ENCODE measurements at places on chromosomes 4 and X.

DNA sequence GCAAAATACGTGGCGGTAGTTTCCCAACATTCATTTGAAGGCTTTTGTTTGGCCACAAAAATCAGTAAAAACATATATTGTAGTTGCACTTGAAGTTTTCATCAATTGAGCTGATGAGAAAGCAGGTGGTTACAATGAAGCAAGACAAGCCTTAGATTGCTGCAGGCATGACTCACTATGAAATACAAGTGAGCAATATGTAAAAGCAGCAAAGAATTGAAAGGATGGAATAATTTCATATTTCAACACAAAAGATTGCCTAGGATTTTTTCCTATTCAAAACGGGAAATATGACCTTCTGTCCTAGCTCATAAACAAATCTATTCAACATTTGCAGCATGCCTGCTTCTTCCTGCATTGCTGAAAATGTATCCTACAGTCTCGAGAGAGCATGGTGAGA, 190.9 kb upstream of the BANK1 start:
- no peak for DNase-seq

DNA sequence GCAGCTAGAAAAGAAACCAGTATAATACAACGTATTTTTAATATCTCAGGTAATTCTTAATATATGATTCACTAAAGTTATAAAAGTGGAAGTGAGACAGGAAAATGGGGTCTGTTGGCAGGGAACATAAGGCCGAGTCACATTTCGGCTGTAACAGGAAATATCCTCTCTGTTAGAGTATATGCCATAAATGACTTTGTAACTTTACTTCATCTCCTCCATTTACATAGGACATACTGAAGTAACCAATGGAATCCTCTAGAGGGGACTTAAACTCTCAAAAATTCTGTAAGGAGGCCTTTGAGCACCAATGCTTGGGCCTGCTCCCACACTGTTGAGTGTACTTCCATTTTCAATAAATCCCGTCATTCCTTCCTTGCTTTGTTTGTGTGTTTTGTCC, 71.3 kb downstream of the ANKRD17 start:
- no peak for DNase-seq

GRCh38 chr4:105543881-105544280, 8.5 kb upstream of the ARHGEF38 start:
- no peak for DNase-seq

DNA sequence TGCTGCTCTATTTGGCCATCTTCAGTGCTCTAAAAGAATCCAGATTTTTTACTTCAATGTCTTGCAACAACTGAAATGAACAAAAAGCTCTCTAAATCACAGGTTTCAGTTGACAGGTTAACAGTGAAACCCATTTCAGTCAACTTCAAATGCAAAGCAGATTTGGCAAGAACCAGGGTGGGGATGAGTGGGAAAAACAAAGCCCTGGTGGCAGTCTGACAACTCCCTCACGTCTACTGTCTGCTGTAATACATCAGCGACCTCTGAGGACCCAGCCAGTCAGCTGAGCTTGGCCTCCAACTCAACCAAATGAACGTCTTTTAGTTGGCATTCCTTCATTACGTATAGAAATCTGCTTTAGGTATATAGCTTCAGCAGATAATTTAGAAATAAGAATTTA, 95.8 kb downstream of the COL25A1 start:
- no peak for DNase-seq

- no peak for DNase-seq
Measured at GRCh38 chr4:119835613-119835910, 207.0 kb upstream of the PDE5A start.

GRCh38 chr4:128604840-128605239, 204.7 kb upstream of the JADE1 start:
- DNase-seq, result no peak

DNA sequence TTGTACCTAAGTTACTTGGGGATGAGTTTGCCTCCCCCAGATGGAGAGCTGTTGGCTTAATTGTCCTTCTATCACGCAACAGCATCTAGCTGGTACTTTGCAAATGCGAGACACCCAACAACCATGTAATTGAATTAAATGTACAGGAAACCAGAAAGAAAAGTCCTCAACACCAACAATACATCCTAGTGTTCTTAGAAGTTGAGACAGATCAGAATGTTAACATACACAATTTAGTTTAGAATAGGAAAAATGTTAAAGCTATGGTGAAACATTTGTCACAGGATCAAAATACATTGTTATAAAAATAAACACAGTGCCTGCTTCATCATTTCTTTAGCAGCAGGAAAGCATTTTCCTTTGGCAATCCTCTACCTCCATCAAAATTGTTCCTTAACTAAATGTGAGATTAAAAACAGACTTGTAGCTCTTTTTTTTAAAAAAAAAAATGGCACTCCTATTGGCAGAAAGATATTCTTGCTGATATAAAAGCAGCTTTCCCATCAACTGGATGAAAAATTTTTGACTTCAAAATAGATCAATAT, 163.1 kb upstream of the MID1 start:
- DNase-seq, result no peak

- DNase-seq, result no peak
Measured at GRCh38 chr4:157294575-157294974, 74.0 kb downstream of the GRIA2 start.

DNA sequence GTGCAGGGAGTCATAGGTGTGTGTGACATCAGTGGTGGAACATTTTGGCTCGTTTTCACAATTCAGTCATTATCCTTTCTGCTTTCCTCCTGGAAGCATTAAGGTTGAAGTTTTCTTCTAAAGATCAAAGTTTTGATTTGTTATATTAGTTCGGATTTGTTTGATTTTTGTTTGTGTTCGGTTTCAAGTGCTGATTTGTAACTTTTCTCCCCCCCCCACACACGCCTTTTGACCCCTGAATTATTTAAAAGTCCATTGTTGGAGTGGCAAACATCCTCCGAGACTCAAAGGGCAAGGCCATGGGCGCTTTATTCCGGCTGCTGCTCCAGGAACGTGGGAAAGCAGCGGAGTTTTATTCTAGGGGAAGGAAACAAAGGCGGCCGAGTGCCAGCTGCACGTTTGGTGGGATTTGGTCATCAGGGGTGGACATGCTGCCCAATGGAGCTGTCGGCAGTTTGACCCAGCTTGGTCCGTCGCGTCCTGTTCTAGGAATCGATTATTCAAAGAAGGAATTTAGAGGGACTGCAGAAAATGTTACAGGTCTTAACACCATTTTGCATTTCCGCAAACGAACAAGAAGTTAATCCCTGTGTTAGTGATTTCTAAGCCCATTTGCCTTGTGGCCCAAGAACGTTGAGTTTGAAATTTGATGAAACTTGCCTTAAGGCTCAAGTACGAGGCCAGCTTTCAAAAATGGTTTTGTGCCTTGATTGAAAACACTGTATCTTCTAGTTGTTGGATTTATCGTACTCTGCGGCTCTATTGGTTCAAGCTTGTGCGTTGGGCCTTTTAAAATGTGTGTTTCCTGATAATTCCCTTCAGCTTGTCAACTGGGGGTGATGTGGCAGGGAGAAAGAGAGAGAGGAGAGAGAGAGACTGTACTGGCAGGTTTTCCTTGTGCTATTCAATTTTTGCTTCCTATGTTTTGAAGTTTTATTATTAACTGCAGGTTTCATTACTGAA, 565 bp upstream of the ZNF41 start:
- peak; percentile 48 for DNase-seq

- DNase-seq, result no peak
Measured at GRCh38 chr4:10078481-10079233, 37.9 kb downstream of the WDR1 start.

DNA sequence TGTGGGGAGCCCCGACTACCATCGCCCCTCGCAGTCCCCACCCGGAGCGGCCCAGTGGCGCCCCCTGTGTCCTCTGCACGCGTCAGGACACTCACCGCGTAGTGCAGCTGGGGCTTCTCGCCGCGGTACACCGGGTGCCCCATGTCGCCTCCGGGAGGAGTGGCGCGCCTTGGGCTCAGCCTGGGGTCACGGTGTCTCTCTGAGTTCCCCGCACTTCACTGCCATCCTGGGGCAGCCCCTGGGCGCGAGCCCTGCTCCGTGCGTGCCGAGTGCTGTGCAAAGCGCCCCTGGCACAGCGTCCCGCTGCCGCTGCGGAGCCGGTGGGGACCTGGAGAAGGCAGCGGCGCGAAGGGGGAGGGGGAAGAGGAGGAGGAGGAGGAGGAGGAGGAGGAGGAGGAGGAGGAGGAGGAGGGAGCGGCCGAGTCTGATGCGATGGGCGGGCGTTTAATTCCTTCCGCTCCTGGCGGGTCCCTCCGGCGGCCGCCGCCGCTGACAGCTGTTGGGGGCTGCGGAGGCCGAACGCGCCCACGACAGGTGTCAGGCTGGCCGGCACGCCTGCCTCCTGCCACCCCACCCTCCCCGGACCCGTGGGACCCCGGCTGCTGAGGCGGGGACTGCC, 134.3 kb downstream of the AMELX start:
- DNase-seq, result peak; percentile 59

DNA sequence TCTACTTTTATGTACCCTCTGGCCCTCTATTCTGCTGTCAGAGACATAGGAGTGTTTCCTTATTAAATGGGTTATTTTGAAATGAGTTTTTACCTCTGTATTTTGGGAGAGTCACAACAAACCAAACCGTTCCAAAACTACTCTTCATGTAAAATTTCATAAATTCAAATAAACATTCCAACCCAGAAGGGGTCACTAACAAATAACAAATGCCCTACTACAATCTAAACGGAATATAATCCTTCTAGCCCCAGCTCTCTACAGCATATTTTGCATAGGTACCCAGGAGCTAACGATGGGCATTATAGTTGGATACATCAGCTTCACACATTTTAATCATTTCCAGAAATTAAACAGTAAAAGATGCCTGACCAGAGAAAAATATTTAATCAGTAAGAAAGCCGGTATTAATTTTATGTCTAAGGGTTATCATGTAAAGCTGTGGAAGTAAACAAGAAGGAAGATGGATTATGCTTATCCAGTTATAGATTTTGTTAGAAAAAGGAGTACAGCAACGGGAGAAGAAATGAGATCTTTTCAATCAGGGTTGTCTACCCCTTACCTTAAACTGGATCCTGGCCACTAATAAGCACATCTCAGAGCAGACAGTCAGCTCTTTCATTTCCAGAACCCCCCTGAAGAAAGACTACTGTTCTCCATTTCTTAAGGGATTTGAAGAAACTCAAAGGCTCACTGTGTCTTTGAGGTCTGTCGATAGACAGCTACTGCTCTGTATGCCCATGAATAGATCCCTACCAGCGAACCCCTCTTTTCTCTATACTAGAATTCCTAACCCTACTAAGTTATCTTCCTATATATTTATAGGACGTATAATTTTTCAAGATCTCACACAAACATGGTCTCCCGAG, 1.2 kb downstream of the UGDH start:
- DNase-seq, result no peak

- DNase-seq, result no peak
Measured at GRCh38 chr4:166012129-166013030, 139.3 kb downstream of the TLL1 start.

DNA sequence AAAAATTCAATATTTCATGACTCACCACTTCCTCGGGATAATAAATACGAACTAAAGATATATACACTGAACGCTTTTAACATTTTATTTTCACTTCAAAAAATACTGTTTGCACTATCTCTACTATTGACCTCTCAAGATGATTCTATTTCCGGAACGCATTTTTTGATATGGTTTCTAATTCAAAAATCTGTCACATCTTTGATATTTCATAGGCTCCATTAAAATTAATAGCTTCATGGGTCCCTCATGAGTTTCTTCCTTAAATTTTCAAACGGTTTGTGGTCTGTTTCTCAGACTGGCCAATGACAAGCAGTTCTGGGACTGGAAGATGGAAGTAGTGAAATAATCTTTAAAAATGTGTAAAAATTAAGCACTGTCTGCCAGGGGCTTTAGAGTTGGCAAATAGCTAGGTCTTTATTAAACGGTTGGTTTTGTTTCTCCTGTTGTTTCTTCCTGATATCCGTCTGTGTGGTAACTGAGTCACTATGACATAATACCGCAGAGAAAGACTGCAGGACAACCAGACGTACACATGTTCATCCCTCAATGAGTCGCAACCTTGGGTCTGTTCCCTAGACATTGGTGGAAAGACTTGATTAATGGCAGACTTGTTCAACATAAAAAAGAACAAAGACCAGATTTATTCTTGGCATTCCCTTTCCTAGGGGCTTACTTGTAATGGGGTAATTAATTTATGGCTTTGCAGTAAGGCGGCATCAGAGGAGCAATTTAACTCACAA, 133.8 kb downstream of the PALLD start:
- no peak for DNase-seq

DNA sequence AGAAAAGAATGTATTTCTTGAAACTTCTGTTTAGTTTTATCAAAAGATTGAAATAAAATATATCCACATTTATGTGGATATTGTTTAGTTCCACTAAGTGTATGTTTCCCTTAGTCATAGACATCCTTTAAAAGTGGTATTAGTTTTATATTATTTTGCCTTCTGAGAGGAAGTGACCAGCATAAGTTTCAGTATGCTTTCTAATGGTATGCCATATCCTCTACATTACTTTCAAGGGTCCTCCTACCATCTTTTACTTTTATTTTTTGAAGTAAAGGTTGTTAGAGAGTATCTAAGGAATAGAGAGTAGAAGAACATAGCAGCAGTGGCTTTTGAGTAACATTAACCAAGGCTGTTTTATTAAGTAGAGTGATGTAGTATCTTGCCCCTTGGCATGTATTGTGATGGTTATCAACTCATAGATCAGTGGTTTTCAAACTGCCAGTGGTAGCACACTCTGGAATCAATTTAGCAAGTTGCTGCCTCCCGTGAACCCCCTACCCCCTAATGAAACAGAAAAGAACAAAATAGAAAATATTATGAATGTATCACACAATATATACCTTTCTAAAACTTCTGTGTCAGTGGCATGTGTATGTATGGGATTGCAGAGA, 44.8 kb downstream of the RBPJ start:
- no peak for DNase-seq

DNA sequence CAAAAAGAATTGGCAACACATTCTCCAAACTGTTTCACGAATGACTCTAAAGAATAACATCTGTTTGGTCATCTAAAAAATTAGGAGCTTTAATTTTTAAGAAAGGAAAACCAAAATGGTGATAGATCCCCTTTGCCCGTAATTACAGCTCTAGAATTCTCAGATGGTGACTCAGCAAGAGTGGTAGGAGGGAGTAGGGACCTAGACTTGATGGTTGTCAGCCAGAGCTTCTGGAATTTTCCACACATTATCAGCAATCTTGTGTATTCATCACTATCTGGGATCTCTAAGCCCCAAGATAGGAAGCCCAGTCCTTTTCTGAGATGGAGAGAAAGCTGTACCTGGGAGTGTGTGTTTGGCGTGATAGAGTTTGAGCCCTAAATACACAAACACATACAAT, 103.9 kb upstream of the RAB40AL start:
- DNase-seq, result no peak

GRCh38 chr4:14167876-14168510, 540.5 kb upstream of the BOD1L1 start:
- no peak for DNase-seq

DNA sequence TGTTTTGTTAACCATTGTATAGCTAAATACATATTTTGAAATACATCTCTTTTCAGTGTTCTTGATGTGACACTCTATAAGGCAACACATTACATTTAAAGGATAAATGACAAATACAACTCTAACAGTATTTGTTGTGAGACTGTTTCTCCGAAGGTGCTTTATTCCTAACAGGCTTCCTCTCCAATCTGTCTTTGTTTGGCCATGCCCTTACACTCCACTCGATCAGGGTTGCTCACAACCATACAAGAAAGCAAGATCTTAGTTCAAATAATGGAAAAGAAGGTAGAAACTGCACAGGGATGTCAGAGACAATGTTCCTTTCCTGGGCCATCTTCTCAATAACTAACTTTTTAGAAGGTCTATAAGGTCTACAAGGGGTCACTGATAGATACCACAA, 36.5 kb downstream of the AMMECR1 start:
- no peak for DNase-seq

GRCh38 chr4:5277079-5277478, 225.8 kb downstream of the STK32B start:
- no peak for DNase-seq
